ENCODE measurements at places on chromosomes 7 and 10.

- no peak for DNase-seq
Observed at GRCh38 chr10:97509120-97509680, 10.5 kb downstream of the UBTD1 start.

GRCh38 chr10:83222832-83223742 lies 916.2 kb upstream of the GHITM start:
- DNase-seq = no peak

DNA sequence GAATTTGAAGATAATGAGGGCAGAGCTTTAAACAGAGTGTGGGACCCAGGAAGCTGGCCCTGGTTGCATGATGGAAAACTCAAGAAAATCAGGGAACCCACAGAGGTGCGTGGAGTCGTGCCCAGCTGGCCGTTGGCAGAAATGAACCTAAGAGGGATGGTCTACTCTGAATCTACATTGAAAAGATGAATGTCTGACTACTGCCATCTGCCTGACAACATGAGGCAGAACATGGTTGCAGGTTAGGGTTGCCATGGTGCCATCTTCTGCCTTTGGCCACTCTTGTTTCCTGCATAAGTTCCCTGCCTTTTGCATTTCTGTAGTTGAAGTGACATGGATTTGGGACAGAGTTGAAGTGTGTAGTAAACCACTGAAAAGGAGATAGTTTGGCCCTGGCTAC lies 138.5 kb upstream of the COBL start:
- DNase-seq = no peak

DNA sequence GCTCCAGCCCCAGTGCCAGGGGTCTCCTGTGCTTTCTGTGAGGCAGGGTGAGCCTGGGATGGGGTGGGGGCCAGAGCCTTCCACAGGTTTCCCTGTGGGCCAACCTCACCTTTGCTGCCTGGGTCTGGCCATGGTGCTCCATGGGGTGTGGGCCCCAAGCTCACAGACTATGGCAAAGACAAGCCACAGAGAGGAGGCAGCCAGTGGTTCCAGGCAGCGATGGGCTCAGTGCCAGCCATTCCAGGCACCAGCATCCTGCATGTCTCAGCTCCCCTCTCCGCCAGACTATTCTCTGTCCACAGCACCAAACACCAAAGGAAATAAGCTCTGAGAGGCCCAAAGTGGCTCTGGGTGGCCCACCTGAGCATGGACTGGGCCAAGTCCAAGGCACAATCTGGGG lies 133.5 kb downstream of the PTPN20 start:
- DNase-seq = no peak

DNA sequence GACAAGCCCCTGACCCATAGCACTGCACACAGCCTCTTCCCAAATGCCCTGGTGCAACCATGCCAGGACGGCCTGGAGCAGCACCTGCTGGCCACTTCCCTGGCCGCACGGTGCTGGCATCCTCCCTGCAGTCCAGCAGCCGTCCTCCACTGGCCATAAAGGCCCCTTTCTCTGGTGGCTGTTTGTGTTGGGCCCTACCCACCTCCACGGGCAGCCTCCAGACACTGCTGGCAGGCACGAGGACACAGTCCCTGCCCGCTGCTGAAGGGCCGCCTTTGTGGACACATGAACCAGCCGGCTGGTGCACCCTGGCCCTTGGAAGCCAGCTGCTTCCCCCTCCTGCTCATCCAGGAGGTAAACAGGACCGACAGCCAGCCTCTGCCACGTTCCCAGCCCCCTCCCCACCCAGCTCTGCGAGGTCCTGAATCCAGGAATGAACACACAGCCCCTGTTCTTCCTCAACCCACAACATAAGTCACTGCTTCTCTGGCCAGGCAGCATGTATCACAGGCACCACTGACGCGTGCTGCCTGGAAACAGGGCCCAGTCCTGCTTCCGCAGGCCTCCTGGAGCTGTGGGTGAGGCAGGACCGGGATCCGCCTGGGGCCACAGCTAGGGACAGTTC lies 43.8 kb downstream of the SPOCK2 start:
- no peak for DNase-seq

- DNase-seq = peak; percentile 40
Observed at GRCh38 chr10:68665841-68666240, 55.2 kb upstream of the CCAR1 start.

- DNase-seq = no peak
Observed at GRCh38 chr10:43377424-43377883, 6.0 kb downstream of the FXYD4 start.

GRCh38 chr7:105157278-105157677 lies 143.3 kb downstream of the KMT2E start:
- DNase-seq = no peak

DNA sequence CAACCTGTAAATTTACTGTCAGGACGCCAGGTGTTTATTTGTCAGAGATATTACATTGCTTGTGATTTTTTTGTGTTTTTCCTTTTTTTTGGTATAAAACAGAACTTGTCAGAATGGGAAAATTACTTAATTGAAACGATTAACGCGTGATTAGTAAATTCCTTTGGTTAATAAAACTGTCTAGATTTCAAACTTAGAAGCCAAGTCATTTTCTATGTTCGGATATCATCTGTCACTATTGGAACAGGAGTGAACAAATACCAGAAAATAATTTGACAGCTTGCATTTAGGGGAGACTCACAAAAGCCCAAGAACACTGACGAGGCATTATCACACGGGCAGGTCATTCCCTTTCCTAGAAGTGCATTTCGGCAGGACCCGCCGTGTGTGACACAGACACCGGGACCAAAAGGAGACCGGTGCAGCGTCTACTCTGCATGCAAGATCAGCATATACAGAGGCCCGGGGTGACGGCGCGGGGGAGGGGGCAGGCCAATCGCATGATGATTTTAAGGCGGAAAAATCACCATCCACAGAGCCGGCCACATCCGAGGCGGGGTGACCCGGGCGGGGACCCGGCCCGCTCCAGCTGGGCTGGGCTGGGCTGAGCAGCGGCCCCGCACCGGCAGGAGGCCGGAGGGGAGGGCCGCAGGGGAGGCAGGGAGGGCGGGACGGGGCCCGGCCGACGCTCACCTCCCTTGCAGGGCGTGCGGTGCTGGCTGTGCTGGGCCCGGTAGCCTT lies 841 bp downstream of the GLUD1 start:
- DNase-seq = peak; percentile 26

DNA sequence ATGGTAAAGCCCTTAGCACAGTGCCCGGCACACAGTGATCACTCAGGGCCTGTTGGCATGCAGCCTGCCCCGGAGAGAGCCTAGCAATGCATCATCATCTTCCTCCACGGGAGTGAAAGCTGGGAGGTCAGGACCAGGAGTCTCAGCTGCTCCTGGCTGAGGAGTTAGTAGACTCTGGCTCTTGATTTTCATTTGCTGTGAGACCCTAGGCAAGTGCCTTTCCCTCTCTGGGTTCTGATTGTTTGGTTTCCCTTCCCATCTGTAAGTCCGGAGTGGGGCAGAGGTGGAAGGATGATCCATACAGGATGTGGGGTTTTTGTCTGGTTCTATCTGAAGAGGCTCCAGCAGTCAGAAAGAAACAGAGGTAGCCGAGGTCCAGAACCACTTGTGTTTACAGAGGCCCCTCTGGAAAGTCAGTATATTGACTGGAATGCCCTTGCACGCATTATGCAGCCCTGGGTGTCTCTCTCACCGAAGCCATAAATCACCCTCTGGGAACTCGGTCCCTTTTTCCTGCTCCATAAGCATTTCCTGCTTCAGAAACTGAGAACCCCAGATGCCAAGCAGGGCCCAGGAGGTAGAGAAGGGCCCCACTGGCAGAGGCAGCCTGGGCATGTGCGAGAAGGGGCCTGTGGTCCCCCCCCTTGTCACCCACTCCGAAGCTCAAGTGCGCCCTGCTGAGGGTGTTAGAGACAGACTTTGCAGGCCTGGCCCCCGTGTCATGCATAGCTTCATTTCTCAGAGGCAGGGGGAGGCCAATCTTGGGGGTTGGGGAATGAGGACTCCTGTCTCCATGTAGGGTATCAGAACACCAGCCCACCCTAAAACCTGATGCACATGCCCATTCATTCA lies 8.5 kb downstream of the UNC5B start:
- peak; percentile 25 for DNase-seq

GRCh38 chr10:127234306-127234800 lies 38.0 kb upstream of the INSYN2A start:
- DNase-seq = no peak

- DNase-seq = no peak
Observed at GRCh38 chr7:5679813-5680473, 101.5 kb downstream of the RNF216 start.

- DNase-seq = no peak
Observed at GRCh38 chr7:37428681-37429434, 19.8 kb downstream of the ELMO1 start.

GRCh38 chr10:17652585-17652984 lies 8.6 kb downstream of the STAM start:
- DNase-seq = peak; percentile 29

- peak; percentile 58 for DNase-seq
Observed at GRCh38 chr10:107409522-107409921, 245.0 kb upstream of the SORCS1 start.

GRCh38 chr7:159006610-159007130 lies 138.0 kb downstream of the VIPR2 start:
- DNase-seq = no peak

- no peak for DNase-seq
Observed at GRCh38 chr7:60706-61105, 131.7 kb upstream of the FAM20C start.

DNA sequence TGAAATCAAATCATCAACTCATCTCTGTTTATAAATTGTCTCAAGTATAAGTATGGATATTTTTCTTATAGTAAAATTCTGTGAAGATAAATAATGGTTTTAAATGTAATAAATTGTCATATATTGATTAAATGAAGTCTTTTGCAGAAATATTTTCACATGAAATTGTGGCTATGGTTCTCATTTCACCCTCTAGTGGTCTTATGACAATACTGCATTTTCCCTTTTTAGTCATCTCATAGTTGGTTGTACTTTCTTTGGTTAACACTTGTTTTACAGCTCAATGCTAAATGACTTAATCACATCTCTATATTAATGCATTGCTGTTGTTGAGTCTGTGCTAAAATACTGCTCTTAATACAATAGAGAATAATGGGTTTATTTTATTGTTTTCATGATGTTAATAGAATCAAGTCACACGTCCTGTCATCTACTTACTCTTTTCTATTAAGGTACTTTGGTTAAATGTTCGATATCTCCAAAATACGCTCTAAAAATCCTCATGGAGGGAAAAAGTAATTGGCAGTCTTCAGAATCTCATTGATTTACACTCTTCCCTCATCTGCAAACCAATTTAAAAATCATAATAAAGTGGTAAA lies 38.0 kb upstream of the CACNA2D1 start:
- peak; percentile 14 for DNase-seq

- no peak for DNase-seq
Observed at GRCh38 chr7:44287488-44288380, 37.7 kb downstream of the CAMK2B start.

- no peak for DNase-seq
Observed at GRCh38 chr10:63703113-63703670, 182.0 kb downstream of the REEP3 start.

DNA sequence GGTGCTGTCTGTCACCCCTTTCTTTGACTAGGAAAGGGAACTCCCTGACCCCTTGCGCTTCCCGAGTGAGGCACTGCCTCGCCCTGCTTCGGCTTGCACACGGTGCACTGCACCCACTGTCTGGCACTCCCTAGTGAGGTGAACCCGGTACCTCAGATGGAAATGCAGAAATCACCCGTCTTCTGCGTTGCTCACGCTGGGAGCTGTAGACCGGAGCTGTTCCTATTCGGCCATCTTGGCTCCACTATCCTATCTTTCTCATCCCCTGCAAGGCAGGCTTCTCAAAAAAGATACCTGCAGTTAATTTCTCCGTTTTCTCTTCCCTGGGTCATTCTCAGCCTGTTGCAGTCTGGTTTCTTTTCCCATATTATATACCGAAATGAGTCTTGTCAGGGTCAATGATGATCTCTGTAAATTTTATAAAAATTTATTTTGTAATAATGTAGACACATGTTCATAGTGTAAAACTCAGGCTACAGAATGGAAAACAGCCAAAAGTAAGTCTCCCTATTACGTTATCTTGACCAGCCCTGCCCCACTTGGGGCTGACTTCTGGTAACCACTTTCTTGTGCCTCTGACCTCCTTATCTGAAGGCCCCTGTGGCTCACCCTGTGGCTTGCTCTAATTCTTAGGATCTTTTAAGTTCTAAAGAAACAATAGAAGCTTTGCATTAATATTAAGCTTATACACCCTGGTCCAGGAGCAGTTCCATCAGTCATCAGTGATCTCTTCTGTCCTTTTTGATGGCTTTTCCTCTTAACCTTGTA lies 20.7 kb downstream of the BLVRA start:
- no peak for DNase-seq

GRCh38 chr10:13328126-13328525 lies 20.0 kb downstream of the SEPHS1 start:
- DNase-seq = no peak

DNA sequence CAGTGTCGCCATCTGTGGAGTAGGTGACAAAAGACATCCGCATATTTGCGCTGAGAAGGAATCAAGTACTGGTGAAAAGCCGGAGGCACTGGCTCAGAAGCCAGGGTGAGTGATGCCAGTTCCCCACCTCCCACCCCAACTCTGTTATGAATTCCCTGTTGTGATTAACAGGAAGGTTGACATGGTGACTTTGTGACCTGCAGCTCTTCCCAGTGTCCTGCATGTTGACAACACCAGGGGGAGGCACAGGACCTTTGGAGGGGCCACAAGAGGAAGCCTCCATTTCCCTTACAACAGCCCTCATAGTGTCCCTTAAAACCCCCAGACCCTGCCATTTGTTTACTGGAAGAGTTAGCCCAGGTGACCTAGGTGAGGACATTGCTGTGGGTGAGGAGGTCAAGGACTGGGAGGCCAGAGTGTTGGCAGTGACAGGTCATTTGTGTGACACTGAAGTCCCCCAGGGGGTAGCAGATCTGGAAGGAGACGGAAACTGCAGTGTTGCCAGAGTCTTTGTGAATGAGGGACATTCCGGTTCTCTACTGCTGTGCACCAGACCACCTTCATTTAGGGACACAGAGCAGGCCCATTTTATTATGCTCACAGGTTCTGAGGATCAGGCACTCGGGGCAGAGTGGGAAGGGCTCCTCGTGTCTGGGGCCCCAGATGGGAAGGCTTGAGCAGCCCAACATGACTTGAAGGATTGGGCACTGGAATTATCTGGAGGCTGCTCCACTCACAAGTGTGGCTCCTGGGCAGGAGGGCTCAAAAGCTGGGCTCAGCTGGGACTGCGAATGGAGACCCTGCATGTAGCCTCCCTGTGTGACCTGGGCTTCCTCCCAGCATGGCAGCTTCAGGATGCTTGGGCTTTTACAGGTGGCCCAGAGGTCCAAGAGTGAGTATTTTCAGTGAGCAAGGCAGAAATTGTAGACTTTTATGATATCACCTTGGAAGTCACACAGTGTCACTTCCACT lies 13.0 kb upstream of the ANTXRL start:
- no peak for DNase-seq

- no peak for DNase-seq
Observed at GRCh38 chr7:103487419-103487818, 41.4 kb upstream of the SLC26A5 start.
